ENCODE measurements at places on chromosomes 13 and 19. TPM values are rescaled to one million over a fixed set of nuclear protein-coding genes. Genes with fewer than 3 reads are reported as not detected.

Gene DNAJC15
- 18.7 TPM for total RNA-seq

Gene ICAM3
- total RNA-seq, result 8.5 TPM

Gene AMER2
- total RNA-seq, result not detected

Gene ZNF667
- total RNA-seq, result 8.9 TPM

Gene CEACAM16
- total RNA-seq, result not detected

Gene FLT1
- 1.3 TPM for total RNA-seq

Gene ANO8
- total RNA-seq, result 6.1 TPM

Gene RXFP2
- not detected for total RNA-seq

Gene CLDN10
- not detected for total RNA-seq

Gene SIAH3
- not detected for total RNA-seq

Gene CGB2
- total RNA-seq, result not detected

Gene KIR3DL1
- not detected for total RNA-seq

Gene GAPDHS
- total RNA-seq, result not detected

Gene DACT3
- 5.1 TPM for total RNA-seq

Gene ZNF708
- 15.9 TPM for total RNA-seq

Gene CHST8
- not detected for total RNA-seq

Gene ARHGAP45
- 0.18 TPM for total RNA-seq

Gene PEG3
- total RNA-seq, result 0.49 TPM

Gene FAM216B
- total RNA-seq, result not detected

Gene TNFSF13B
- total RNA-seq, result 5.6 TPM

Gene NAPSA
- total RNA-seq, result not detected

Gene ZNF497
- total RNA-seq, result 0.98 TPM

Gene ZNF709
- 1.4 TPM for total RNA-seq

Gene PSG11
- total RNA-seq, result not detected

Gene NUP62
- 11.3 TPM for total RNA-seq

Gene GIPC3
- total RNA-seq, result 0.33 TPM

Gene SIGLECL1
- total RNA-seq, result not detected

Gene ZNF324
- total RNA-seq, result 18.4 TPM

Gene ATP12A
- total RNA-seq, result not detected

Gene TEX29
- total RNA-seq, result not detected

Gene ZNF563
- total RNA-seq, result 1.6 TPM

Gene SCN1B
- total RNA-seq, result 12.1 TPM

Gene TIMM13
- total RNA-seq, result 26.9 TPM

Gene KLK5
- 0.99 TPM for total RNA-seq

Gene GJB6
- not detected for total RNA-seq

Gene PCP2
- total RNA-seq, result not detected

Data from fibroblast of the aortic adventitia (primary cell).